ENCODE measurements at places on chromosomes 1 and 21. TPM values are rescaled to one million over a fixed set of nuclear protein-coding genes. Genes with fewer than 3 reads are reported as not detected.

PIGC gene
- 19.1 TPM for total RNA-seq

CFAP74 gene
- 0.09 TPM for total RNA-seq

LHX8 gene
- total RNA-seq = not detected

MSH4 gene
- total RNA-seq = 1.6 TPM

MPZ gene
- 4,832 TPM for total RNA-seq

CREG1 gene
- 80.8 TPM for total RNA-seq

TCHHL1 gene
- not detected for total RNA-seq
